Breast epithelium (tissue), 4 donors: ENCODE measurements at places on chromosomes 4 and X. TPM values are rescaled to one million over a fixed set of nuclear protein-coding genes. Genes with fewer than 3 reads are reported as not detected.

Gene PCDH7
- total RNA-seq, result 14.4 TPM

GRCh38 chrX:53440621-53441517 lies 6.7 kb upstream of the HSD17B10 start:
- DNase-seq, result peak; percentile 59

Gene DMRTC1B
- not detected for total RNA-seq

Gene TLR10
- total RNA-seq, result 1.3 TPM
